Right lung (tissue), 10 donors: ENCODE measurements at places on chromosomes 2 and 18.
A peak's percentile ranks its signal among the peaks of the same experiment; 100 is the strongest.

DNA sequence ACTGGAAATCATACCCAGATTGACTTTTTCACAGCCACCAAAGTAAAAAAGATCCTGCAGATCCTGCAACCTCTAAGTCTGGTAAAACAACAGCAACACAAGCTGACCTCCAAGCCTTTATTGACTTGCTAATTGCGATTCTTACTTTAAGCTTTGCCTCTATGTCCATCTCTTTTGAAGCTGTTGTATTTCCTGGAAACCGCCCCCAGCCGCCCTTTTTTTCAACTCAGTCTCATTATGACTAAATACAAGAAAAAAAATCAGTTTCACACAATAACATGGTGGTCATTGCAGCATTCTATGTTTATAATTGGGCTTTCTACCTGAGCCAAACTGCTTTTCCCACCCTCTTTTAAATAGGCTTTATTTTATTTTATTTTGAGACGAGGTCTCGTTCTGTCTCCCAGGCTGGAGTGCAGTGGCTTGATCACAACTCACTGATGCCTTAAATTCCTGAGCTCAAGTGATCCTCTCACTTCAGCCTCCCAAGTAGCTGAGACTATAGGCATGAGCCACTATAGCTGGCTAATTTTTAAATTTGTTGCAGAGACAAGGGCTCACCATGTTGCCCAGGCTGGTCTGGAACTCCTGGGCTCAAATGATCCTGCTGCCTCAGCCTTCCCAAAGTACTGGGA lies 76.2 kb downstream of the MOGAT1 start:
- DNase-seq: no peak

GRCh38 chr2:174577967-174578589 lies 19.5 kb downstream of the WIPF1 start:
- no peak for DNase-seq

DNA sequence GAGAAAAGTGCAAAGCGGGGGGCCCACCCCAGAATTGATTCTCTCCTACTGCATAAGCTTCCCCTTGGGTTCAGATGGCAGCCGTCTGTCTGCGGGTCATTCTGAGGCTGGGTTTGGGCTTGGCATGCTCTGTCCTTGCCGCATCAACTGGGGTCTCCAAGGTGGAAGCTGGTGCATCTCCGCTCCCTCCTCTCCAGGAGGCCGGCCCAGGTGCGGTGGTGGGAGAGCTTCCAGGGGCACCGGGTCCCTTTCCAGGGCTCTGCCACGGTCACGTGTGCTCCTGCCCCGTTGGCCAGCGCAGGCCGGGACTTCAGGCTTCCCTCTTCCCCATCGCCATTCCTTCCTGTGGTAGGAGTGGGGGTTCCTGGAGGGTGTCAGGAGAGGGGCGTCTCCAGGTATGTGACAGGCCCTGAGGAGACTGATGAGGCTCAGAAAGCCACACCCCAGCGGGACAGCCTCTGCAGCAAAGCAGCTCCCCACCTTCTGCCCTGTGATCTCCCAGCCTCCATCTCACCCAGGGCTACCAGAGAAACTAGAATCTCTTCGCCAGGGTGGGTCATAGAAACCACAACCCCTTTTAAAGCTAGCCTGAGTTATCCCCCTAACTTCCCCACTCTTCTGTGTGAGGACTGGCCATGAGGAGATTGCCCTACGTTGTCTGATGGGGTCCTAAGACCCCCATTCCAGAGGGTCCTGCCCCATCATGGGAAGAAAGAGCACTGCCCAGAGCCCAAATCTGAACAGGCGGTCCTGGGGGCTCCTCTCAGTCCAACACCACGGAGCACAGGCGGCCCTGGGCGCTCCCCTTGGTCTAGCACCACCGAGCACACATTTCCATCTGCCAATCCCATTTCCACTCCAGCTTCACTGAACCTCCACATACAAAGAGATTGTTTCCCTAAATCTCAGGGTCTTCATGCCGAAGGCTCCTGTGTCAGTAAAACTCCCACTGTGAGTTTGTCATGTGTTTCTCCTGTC lies 76.6 kb downstream of the SLC66A2 start:
- no peak for DNase-seq

DNA sequence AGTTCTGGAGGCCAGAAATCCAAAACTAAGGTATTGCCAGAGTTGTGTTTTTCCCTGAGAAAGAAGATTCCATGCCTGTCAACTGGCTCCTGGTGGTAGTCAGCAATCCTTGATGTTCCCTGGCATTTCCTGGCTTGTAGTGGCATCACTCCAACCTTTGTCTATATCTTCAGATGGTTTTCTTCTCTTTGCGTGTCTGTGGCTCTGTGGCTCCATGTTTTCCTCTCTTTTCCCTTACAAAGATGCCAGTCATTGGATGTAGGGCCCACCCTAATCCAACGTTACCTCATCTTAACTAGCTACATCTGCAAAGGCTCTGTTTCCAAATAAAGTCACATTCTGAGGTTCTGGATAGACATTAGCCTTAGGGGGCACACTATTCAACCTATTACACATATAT lies 41.8 kb downstream of the SLC14A1 start:
- no peak for DNase-seq

- no peak for DNase-seq
These were observed 165.4 kb downstream of the CAPN13 start for GRCh38 chr2:30641765-30642345.

- peak; percentile 36 for DNase-seq
These were observed 786.0 kb upstream of the ZEB2 start for GRCh38 chr2:145305889-145306288.

- DNase-seq: no peak
These were observed 81.6 kb downstream of the NDUFA10 start for GRCh38 chr2:239943571-239943970.

DNA sequence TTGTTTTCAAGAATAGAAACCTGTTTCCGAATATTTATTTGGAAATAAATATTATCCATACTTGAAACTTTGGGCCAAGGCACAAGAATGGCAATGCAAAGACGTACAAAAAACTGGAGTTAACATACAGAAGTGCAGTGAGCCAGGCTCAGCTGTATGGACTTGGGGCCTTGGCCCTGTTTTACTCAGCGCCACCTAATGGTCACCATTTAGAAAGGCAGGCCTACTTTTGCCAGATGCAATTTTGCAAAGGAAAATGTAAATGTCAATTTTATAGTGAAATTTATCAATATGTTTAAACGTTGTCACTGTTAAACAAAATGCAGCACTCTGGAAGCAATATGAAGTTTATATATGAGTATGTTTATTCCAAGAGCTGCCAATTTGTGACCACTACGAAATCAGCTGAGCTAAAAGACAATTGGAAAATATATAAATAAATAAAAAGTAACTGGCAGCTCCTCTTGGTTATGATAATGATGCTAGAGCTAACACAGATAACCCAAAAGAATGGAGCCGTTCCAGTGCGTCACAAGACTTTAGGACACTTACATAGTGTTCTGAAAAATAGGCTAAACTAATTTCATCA lies 155.0 kb downstream of the ARHGAP15 start:
- DNase-seq: no peak

DNA sequence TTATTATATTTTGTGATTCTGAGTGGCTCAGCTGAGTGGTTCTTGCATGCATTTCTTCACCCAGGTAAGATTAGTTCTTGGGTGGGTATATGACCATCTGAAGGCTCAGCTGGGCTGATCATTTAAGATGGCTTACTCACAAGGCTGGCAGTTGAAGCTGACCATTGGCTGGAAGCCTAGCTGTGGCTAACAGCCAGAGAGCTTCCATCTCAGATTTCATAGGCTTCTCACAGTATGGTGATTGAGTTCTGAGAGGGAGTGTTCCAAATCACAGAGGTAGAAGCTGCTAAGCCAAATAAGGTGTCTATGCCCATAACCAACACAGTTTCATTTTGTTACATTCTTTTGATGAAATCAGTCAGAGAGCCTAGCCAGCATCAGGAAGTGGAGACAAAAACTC lies 117.4 kb upstream of the RPRM start:
- DNase-seq: no peak

GRCh38 chr2:241507430-241508239 lies 749 bp downstream of the STK25 start:
- peak; percentile 48 for DNase-seq

DNA sequence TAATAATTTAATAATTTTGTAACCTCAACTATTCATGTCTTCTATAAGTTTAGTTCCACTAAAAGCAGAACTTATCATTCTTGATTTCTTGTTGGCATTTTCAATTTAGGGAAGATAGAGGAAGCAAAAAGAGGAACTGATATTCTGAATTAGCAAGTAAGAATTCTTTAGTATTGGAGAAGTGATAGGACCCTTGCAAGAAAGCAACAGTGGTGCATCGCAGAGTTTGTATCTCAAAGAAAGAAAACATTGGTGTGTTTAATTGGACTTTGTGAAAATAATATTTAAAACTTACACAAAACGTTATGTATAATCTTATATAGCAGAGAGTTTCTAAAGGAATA lies 36.5 kb upstream of the TNFRSF11A start:
- no peak for DNase-seq

DNA sequence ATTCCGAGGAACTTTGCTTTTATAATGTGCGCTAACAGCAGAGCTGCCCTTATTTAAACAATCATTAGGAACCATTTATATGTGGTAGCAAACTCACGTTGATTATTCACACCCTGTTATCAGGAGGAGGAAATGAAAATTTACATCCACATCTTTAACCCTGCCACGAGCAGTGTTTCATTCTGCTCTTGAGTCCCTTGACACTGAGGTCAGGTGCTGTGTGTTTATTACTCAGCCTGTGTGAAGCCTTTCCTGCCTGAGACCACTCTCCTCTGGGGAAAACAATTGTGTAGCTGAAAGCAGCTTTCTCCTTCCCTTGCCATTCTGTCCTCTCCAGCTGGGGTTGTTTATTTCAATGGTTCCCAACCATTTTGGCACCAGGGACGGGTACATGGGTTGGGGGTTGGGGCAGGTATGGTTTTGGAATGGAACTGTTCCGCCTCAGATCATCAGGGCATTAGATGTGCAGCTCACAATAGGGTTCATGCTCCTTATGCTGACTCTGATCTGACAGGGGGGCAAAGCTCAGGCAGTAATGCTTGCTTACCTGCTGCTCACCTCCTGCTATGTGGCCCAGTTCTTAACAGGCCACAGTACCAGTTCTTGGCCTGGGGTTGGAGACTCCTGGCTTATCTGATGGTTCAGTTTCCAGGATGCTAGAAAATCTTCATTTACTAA lies 651.1 kb downstream of the TDRD15 start:
- no peak for DNase-seq

DNA sequence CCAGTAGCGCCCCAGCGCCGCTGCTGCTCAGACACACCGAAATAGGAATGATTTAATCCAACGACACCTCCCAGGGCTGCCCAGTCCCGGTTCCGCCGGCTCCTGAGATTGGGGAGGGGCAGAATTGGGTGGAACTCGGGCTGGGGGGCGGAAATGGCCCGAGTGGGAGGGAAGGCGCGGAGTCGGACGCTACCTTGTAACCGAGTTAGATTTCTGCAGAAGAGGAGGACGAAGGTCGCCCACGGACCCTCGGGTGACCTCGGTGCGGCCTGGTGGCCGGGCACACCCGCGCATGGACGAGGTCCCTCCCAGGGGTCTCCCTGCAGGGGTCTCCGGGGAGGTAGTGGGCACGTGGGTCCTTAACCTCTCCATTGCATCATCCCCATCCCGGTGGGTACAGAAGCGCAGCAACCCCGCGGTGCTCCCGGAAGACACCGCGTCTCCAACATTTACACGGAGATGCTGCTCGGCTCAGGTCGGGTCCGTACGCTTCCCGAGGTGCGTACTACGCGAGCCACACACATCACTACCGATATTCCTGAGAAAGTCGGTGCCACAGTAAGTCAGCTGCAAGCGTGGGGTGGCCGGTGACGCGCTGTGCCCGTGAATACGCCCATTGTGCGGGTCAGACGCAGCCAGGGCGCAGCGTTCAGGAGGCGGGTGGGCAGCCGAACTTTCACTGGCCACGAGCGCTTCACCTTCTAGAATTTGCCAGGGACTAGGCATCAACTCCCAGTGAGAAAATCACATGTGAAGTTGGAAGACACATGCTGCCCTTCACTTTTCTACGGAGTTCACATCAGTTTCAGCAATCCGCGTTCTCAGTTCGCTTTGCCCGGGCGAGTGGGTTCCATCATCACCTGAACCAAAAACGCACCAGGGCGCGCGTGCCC lies 3.0 kb downstream of the ZNF516 start:
- DNase-seq: peak; percentile 67

DNA sequence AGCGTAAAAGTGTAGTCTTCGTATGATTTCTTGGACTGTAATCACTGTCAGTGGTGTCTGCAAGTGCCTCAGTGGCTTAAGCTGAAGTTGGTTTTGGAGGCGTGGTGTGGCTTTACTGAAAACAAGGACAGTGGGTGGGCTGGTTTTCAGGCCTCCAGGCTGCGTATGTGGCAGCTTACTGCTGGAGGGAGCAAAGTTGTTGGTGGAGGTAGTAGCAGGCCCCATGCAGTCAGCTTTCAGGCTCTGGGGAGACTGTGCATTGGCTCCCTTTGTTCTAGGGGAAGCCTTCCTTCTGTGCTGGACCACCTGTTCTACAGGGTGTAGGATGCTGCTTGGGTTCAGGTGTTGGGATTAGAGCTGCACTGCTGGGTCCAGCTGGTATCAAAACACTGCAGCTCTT lies 91.6 kb downstream of the NCK2 start:
- DNase-seq: no peak

GRCh38 chr18:24443870-24444269 lies 16.6 kb upstream of the HRH4 start:
- no peak for DNase-seq

GRCh38 chr2:191749181-191749540 lies 71.2 kb downstream of the NABP1 start:
- DNase-seq: no peak

DNA sequence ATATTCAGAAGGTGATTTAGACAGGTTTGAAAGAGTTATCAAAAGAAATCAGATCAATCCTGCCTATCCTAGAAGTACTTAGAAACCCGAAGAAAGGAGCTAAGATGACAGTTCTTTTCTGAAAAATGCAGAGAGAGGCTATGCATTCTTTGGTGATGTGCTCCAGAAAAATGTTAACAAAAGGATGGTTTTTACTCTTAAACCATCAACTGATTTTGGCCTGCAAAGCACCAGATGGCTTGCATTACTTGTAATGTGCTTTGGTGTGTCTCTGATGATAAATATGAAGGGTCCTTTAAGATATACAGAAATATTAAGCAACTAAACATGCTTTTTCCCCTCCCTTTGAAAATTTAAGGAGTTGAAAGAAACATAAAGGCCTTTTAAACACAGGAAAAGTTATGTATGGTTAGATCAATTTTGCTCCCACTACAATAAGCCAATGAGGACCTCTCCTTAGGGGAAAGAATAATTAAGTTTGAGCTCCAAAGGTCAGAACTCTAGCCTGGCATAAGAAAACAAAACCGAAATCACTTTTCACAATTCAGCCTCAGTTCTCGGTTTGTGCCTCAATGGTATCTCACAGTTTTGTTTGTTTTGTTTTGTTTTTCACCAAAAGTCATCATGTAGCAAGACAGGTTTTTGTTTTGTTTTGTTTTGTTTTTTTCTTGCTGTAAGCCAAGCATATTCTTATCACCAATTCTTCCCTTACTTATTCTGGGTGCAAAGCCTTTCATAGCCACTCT lies 302.4 kb upstream of the NT5C1B start:
- no peak for DNase-seq

DNA sequence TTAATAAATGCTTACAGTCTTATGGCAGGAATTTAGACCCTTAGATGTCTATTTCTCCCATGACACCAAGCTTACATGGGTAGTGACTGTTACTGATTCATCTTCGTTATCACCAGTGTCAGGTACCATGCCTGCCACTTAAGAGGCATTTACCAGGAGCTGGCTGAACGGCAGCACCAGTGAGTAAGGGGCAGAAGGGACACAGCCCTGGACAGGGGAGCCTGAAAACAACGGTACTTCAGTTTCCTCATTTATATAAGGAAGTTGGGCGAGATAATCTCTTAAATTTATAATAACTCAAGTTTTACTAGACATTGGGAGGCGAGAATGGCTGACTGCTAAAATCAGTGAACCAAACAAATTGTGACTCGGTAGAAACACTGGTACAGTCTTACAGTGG lies 1.2 kb downstream of the COA5 start:
- DNase-seq: no peak
